GM12864 (cell line): ENCODE measurements at places on chromosomes 5 and 9.
A peak's percentile ranks its signal among the peaks of the same experiment; 100 is the strongest.

- peak; percentile 37 for DNase-seq
These were observed 185.0 kb upstream of the ELL2 start for GRCh38 chr5:96146675-96147074.

DNA sequence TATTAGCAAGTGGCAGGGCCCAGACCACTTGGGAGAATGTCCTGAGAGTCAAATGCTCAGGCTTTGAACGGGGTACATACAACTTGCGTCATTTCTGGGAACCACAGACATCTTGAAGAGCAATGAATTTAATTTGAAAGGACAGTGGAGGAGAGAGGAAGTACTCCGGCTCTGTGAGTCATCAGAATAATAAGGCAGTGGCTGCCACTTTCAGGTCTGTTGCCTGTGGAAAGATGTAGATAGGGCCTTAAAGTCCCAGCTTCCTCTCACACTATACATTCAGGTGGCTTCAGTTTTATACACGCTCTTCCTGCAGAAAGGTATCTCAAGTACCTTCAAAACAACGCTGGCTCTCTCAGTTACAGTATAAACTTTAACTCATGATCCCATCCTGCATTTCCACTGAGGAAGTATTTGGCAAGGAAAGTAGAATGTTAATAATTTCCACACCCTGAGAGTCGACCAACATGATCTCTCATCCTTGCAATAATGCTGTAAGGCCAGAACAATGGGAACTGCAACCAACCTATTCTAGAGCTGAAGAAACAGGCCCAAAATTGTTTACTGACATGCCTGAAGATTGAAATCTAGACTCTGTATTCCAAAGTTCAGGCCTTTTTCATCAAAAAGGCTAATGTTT, 6.8 kb upstream of the PRUNE2 start:
- DNase-seq, result no peak

- DNase-seq, result no peak
These were observed 4.0 kb upstream of the ADAMTS16 start for GRCh38 chr5:5135957-5136676.

DNA sequence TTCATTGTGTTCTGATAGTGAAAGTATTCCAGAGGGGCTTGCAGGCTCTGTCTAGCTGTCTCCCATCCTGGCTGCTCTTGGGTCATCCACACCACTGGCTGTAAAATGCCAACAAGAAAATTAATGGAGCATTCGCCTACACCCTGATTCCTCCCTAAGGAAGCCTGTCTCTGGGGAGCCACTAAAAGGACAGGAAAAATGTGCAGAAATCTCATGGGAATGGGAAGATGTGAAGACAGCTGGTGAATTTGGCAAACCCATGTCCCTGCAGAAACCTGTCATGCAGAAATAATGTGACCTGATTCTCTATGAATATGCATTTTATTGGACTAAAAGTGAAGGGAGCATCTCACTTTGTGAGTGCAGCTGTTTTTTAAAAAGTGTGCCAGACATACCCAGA, 265.6 kb downstream of the TUSC1 start:
- DNase-seq, result no peak

GRCh38 chr5:143409926-143410325, 6.4 kb upstream of the NR3C1 start:
- no peak for DNase-seq

GRCh38 chr9:110106661-110107060, 101.3 kb downstream of the C9orf152 start:
- no peak for DNase-seq

GRCh38 chr9:20872340-20872977, 159.0 kb downstream of the HACD4 start:
- DNase-seq, result no peak

DNA sequence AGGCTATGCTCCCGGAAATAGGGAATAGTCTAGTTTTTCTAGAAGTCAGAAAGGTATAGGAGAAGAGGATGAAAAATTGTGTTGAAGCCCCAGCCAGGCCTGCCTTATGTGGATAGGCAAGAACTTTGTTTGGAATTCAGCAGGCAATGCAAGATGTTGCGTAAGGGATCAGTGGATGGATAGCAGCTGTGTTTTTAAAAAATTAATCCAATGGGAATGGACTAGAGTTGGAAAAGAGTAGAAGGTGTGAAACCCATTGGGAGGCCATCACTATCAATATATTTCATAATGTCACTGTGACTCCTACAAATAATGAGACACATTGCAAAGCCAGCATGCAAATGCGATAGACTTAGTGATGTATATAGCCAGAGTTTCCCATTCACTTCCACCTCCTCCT, 281.9 kb downstream of the MARCHF11 start:
- no peak for DNase-seq

DNA sequence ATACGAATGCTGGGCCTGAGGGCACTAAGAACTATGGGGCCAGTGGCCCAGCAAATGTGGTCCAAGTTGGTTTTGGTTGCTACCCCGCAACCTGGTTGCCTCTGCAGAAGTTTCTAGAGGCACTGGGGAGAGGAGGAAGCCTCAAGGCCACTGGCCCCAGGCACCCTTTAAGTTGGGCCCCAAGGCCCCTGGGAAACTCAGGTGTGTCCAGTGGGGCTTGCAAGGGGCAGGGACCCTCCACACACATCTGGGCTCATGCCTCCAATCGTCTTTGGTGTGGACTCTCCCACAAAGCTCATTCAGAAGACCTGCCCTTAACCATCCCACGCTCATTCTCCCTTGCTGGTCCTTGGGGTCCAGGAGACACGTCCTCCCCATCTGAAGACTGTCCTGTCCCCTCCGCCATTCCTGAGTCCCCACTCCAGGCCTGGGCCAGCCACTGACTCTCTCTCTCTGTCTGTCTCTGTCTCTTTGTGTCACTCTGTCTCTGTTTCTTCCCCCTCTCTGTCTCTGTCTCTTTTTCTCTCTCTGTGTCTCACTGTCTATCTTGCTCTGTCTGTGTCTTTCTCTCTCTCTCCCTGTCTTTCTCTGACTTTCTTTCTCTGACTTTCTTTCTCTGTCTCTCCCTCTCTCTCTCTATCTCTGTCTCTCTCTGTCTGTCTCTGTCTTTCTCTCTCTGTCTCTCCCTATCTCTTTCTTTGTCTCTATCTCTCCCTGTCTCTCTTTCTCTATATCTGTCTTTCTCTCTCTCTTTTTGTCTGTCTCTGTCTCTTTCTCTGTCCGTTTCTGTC, 3.3 kb upstream of the SLC6A19 start:
- DNase-seq, result no peak

- no peak for DNase-seq
These were observed 527.7 kb upstream of the SGCD start for GRCh38 chr5:155799308-155799707.

DNA sequence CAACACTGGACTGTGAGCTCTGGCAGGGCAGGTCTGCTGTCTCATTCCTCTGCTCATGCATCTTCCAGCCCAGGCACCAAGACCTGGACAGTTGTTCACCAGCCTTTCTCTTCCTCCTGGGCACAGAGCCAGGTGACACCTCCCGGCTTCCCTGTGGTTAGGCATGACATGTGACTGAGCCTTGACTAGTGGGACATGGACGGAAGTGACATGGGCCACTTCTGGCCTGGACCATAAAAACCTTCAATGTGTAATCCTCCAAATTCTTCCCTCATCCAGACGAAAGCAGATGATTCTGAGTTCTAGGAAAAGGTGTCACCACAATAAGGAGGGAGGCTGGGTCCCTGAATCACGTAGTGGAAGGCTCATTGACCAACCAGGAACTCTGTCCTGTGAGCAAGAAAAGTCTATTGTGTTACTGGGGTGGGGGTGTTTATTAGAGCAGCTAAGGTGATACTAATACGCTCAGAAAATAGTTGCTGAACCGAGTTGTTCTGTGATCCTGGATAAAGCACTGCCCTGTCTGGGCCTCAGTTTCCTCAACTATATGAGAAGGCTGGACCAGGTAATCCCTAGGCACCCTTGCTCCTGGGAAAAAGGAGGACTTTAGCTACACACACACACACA, 26.6 kb upstream of the CRB2 start:
- DNase-seq, result no peak

GRCh38 chr5:436641-436975, 6.4 kb upstream of the EXOC3 start:
- no peak for DNase-seq

- DNase-seq, result no peak
These were observed 22.3 kb downstream of the RXRA start for GRCh38 chr9:134348404-134349155.

- DNase-seq, result no peak
These were observed 48.5 kb upstream of the BNC2 start for GRCh38 chr9:16918920-16919319.
